ENCODE measurements at places on chromosomes 7 and 10. TPM values are rescaled to one million over a fixed set of nuclear protein-coding genes. Genes with fewer than 3 reads are reported as not detected.

DNA sequence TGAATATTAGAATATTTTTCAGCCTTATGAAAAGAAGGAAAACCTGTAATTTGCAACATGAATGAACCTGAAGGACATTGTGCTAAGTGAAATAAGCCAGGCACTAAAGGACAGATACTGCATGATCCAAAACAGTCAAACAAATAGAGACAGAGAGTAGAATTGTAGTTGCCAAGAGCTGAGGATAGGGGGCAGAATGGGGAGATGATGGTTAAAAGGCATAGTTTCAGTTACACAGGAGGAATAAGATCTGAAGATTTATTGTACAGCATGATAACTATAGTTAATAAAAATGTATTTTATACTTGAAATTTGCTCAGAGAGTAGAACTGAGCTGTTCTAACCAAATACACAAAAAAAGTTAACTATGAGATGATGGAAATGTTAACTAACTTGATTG, 149.0 kb upstream of the TMEM106B start:
- no peak for DNase-seq

LOXL4 gene
- total RNA-seq = 20.1 TPM

DNA sequence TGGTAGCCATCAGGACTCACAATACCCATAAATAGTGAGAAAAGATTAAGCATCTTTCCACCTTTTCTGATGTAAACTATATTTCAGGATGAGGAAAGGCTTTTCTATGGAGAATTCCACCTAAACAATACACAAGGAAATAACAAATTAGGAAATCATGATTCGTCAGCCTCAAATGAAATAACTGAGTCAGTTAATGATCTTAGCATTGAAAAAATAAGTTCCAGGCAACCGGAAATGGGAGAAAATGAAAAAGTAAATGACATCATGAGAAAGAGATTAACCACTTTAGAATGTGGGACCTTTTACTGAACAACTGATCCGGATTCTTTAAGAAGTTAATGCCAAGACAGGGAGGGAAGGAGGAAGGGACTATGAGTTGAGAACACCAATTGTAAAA, 742.3 kb downstream of the TNS3 start:
- DNase-seq = peak; percentile 54

DNA sequence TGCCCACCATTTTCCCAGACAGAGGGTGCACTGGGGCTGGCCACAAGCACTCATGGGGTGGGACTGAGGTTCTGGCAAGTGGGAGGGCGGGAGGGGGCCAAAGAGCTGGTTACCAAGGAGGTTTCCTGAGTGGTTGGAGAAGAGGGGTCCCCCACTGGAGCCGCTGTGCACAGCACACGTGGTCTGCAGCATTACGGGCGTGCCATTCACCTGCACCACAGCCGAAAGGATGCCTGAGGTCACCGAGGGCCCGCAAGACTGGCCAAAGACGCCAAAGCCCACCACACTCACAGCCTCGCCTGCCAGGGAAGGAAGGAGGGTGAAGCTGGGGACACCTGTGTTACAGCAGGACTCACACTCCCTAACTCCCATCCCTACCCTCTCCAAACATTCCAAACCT, 3.9 kb downstream of the TYSND1 start:
- no peak for DNase-seq

ALDH18A1 gene
- total RNA-seq = 211 TPM

UTF1 gene
- not detected for total RNA-seq
